NK-92 treated with Interleukin-12 subunit alpha and Interleukin-12 subunit beta, amount 100 ng/mL, for 24 hours (cell line): ENCODE measurements at places on chromosomes 13 and 19.

DNA sequence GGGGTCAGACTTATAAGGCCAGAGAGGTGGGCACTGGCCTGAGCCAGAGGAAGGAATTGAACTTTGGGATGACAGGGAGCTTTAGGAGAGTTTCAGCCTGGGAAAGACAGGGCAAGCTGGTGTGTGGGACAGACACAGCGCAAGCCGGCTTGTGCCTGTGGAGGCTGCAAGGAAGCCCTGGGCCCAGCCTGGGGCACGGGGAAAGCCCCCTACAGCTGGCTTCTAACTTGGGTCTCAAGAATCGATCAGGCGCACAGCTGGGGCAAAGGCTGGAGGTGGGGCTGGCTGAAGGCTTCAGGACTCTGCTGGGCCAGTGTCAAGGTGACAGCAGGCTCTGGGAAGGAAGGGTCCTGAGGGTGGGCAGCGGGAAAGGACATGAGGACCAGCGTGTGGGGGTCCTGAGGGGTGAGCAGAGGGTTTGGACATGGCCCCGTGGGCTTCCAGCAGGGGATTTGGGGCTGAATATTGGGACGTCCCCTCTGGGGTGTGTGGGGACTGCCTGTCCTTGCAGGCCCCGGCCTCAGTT is 3.0 kb downstream of the PTOV1 start:
- DNase-seq = no peak

GRCh38 chr19:27774827-27775226 is 1438.1 kb downstream of the UQCRFS1 start:
- DNase-seq = peak; percentile 5

DNA sequence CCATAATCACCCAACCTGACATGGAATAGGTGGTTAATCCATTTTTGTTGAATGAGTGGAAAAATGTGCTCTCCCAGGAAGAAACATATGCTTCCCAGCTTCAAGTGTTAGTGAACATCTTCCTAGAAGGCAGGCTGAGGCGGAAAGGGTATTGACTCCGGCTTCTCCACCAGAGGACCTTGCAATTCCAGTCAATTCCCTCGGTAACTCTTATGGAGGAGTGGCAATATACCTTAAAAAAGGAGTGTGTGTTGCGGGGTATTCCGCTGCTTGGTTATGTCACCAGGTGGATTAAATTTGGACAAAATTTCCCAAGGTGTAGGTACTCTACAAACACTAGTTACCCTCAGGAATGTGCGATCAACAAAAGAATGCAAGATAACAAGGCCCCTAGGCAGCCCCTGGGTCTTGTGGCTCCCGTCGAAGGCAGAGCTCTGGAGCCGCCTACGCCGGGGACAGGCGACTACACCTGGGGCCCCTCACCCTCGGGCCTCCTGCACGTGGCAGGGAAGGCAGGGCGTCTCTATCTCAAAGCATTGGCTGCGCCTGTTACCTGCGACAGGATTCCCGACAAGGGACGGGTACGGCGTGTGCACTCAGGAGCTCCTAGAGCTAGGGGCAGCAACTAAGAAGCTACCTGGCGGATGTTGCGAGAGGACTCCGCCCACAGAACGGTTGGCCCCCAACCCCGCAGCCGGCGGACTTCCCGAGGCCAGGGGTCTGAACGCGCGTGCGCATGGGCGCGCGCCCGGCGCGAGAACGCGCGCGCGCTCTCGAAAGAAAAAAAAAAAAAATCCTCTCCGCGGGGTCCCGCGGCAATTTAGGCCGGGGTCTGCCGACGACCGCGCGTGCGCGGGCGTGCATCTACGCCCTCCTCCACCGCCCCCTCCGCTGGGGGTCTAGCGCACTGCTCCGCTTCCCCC is at the start of gene WDR87:
TSS of gene WDR87 (minus strand) at position 649 of the 923 bp plus-strand sequence. CDS start 8,355 bp downstream, outside the sequence.
- DNase-seq = no peak

- peak; percentile 69 for DNase-seq
Measured at GRCh38 chr19:12564016-12564664, 12.9 kb upstream of the ZNF564 start.

DNA sequence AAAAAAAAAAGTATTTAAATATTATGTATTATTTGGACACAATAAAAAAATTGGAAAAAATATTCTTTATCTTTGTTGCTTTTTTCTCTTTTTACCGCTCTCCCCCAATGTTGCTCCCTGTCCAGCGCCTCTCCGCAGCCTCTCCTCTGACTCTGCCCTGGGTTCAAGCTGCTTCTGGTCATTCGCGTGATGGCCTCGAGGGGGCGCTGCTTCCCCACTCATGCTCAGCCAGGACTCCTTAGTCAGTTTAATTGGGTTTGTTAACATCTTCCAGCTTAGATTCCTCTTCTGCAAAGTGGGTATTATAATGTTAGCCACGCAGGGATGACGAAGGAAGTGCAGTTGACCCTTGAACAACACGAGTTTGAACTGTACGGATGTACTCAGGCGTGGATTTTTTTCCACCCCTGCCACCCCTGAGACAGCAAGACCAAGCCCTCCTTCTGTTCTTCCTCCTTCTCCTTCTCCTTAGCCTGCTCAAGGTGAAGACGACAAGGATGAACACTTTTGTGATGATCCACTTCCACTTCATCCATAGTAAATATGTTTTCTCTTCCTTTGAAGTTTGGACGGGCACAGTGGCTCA is 4.9 kb upstream of the NWD1 start:
- DNase-seq = peak; percentile 11
